ENCODE measurements at places on chromosomes 16 and 17. TPM values are rescaled to one million over a fixed set of nuclear protein-coding genes. Genes with fewer than 3 reads are reported as not detected.

TBC1D28 gene
- not detected for total RNA-seq

PIRT gene
- not detected for total RNA-seq

C16orf96 gene
- total RNA-seq = not detected

TBX21 gene
- not detected for total RNA-seq

GDPD1 gene
- 3.4 TPM for total RNA-seq

All from smooth muscle cell of the umbilical artery (primary cell).